ENCODE measurements at places on chromosomes 5 and 9.

- DNase-seq: no peak
- no peak overlapping the region for H3K27ac ChIP-seq
- no peaks in the 10 kb centered on the region for H3K36me3 ChIP-seq
- H3K27me3 ChIP-seq: no peaks in the 10 kb centered on the region
- peaks cover 4% of the 10 kb centered on the region for H3K4me1 ChIP-seq
These were observed 368.3 kb downstream of the SPATA31D1 start for GRCh38 chr9:82356871-82357270.

DNA sequence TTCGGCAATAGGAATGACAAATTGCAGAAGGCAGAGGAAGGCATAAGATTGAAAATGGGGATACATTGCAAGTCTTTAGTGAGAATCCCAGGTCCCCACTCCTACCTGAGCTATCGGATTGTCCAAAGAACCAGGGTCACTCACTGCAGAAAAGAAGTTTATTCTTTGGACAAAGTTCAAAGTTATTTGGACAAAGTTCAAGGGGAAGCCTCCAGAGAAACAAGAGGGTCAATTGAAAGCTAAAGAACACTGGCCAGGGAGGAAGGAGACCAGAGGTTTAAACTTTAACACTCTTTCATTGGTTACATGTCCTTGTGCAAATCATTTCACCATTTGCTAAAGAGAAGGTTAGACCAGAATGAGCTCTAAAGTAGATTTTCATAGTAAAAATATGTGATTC lies 5.2 kb upstream of the UHRF2 start:
- H3K4me3 ChIP-seq: no peak overlapping the region
- H3K4me1 ChIP-seq: peaks cover 11% of the 10 kb centered on the region
- H3K27me3 ChIP-seq: no peaks in the 10 kb centered on the region
- DNase-seq: no peak

DNA sequence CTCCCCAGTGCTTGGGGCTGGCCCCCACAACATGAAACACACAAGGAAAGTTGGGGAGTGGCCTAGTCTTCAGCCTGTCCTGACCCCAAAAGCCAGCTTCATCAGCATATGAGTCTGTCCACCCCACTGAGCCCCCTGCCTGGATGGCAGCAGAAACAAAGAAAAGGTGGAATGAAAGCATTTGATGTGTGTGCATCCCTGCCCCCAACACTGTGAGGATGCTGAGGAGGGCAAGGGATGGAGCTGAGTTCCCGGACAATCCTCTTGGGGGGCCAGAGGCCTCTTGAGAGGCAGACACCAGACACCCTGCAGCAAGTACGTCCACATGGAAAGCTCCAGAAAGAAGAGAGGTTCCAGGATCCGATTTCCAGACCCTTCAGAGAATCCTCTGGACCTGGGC lies 113.5 kb upstream of the PPP1R26 start:
- no peaks in the 10 kb centered on the region for H3K36me3 ChIP-seq
- no peak for DNase-seq
- H3K27me3 ChIP-seq: no peaks in the 10 kb centered on the region

DNA sequence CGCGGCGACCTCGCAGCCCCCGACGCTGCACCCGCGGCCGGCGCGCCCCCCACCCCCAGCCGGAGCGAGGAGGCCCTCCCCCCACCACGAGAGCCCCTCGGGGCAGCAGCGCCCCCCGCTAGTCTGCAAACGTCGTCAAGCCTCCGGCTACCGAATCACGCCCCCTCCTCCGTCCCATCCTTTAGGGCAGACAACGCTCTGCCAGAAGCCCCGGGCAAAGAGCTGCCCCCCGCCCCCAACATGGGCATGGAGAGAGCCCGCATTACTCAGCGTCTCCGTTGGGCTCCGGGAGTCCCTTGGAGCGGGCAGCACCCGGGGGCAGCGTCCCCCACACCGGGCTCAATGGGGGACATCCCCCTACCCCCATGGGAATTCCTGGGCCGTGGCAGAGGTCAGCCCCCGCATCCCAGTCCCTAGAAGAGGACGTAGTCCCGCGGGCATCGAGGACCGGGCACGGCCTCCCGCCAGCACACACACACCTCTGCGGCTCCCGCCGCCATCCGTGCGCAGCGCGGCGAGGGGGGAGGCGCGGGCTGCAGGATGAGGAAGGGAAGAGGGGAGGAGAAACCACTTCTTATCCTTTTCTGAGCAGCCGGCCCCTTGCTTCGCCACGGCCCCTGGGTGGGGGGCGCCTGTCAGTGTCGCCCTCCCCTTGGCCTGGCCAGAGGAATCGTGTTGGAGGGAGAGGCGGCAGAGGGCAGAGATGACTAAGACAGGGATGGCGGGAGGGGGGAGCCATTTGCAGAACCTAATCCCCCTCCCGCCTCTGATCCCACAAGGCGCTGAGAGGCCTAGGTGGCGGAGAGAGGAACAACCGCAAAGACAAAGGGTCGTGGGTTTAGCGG lies 750 bp downstream of the DNM1 start:
- H3K36me3 ChIP-seq: no peaks in the 10 kb centered on the region
- H3K4me3 ChIP-seq: peak overlapping the region; percentile 61
- peaks cover 5% of the 10 kb centered on the region for H3K4me1 ChIP-seq
- DNase-seq: no peak

- H3K36me3 ChIP-seq: no peaks in the 10 kb centered on the region
- no peak overlapping the region for H3K4me3 ChIP-seq
- H3K4me1 ChIP-seq: no peaks in the 10 kb centered on the region
- no peak overlapping the region for H3K27ac ChIP-seq
- no peaks in the 10 kb centered on the region for H3K27me3 ChIP-seq
These were observed 59.9 kb upstream of the DAB2 start for GRCh38 chr5:39484673-39485072.

GRCh38 chr9:136629001-136629878 lies 33.5 kb upstream of the EGFL7 start:
- no peak overlapping the region for H3K27ac ChIP-seq
- H3K4me1 ChIP-seq: peaks cover 12% of the 10 kb centered on the region
- no peak for DNase-seq
- H3K4me3 ChIP-seq: no peak overlapping the region
- no peaks in the 10 kb centered on the region for H3K36me3 ChIP-seq
- H3K27me3 ChIP-seq: peaks cover 26% of the 10 kb centered on the region

DNA sequence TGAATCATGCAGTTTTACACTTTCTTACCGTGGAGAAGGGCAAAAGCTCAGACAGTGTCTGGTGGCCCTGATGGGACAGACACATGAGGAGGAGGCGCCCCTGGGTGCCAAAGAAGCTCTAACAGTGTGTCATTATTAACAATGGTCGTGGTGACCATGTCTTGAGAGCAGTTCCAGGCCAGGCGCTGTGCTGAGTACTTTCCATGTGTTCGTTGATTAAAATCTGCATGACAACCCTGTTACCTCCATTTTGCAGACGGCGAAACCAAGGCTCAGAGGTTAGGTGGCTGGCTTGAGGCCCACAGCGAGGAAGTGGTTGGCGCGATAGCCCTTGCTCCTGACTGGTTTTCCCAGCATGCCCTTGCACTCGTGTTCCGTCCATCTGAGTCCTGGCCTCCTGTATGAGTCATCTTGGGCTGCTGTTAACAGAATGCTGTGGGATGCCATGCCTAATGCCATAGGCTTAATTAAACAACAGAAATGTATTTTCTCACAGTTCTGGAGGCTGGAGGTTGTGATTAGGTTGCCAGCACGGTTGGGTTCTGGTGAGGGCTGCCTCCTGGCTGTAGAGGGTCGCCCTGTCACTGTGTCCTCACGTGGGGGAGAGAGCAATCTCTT lies 92.0 kb downstream of the AMBP start:
- H3K27ac ChIP-seq: no peak overlapping the region
- H3K27me3 ChIP-seq: no peaks in the 10 kb centered on the region
- no peaks in the 10 kb centered on the region for H3K4me1 ChIP-seq

GRCh38 chr9:107707428-107707837 lies 217.9 kb upstream of the KLF4 start:
- H3K27ac ChIP-seq: no peak overlapping the region
- H3K4me1 ChIP-seq: no peaks in the 10 kb centered on the region
- no peak for DNase-seq
- peaks cover under 1% of the 10 kb centered on the region for H3K27me3 ChIP-seq
- no peaks in the 10 kb centered on the region for H3K36me3 ChIP-seq

- H3K4me3 ChIP-seq: no peak overlapping the region
- no peak for DNase-seq
- no peaks in the 10 kb centered on the region for H3K4me1 ChIP-seq
- no peaks in the 10 kb centered on the region for H3K36me3 ChIP-seq
These were observed 440.9 kb upstream of the EDIL3 start for GRCh38 chr5:84825606-84826005.

GRCh38 chr5:150931368-150931965 lies 26.7 kb upstream of the ZNF300 start:
- no peak overlapping the region for H3K27ac ChIP-seq
- H3K4me1 ChIP-seq: no peaks in the 10 kb centered on the region
- DNase-seq: no peak
- H3K27me3 ChIP-seq: no peaks in the 10 kb centered on the region

DNA sequence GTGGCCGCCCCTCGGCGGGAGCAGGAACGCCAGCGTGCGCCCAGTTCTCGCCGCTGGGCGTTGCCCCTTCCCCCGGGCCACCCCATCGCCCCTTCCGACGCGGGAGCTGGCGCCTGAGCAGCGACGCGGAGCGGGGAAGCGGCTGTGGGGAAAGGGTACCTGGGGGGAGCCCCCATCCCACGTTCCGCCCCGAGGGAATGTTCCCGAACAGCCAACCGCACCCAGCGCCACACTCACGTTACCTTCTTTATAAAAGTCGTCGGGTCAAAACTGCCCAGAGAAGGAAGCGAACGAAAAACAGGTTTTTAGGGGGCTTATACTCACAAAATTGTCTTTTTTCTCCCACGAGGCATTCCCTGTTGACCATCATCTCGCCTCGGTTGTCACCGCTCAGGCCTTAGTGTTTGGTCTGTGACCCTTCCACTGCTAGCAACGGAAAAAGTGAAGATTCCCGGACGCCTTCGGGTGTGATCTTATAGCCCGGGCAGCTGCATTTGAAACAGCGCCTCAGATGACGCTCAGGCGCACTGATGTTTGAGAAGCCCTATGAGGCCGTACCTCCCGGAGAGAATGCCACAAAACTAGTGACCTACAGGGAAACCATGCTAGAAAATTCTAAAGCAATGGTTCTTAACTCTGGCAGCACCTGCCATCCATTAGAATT lies 475 bp upstream of the GOLM1 start:
- H3K36me3 ChIP-seq: no peaks in the 10 kb centered on the region
- H3K27ac ChIP-seq: peak overlapping the region; percentile 71
- H3K4me1 ChIP-seq: peaks cover 3% of the 10 kb centered on the region

DNA sequence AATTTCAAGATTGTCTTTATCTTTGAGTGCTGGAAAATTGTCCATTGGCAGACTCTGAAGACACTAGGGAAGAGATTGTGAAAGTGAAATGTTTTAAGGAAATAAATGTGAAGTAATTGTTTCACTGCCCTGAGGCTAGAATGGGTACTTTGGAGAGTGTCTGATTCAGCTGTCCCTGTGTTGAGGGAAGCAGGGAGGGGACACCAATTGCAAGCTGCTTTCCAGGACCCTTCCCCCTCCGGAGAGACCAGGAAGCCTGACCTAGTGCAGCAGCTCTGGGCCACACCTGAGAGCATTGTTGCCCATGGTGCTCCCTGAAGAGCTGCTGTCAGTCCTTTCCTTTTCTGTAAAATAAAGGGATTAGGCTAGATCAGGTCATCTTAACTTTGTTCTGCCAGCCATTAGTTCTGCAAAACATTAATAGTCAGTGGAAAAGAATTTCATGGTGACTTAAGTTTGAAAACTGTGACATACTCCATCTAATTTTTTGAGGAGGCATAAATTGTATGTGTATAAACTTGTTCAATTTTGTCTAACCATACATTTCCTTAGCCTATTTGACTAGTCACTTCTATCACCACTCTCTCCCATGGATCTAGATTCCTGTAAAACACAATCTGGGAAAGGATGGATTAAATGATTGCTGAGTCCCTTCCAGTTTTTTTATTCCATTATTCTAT lies 18.8 kb downstream of the MAP1B start:
- no peak overlapping the region for H3K27ac ChIP-seq
- H3K36me3 ChIP-seq: no peaks in the 10 kb centered on the region
- DNase-seq: no peak

GRCh38 chr9:31587146-31587545 lies 797.3 kb upstream of the ACO1 start:
- no peak for DNase-seq
- H3K27me3 ChIP-seq: no peaks in the 10 kb centered on the region
- H3K36me3 ChIP-seq: no peaks in the 10 kb centered on the region

GRCh38 chr5:57774439-57774838 lies 291.8 kb upstream of the ACTBL2 start:
- no peak overlapping the region for H3K4me3 ChIP-seq
- DNase-seq: no peak
- H3K27me3 ChIP-seq: no peaks in the 10 kb centered on the region
- no peaks in the 10 kb centered on the region for H3K36me3 ChIP-seq

DNA sequence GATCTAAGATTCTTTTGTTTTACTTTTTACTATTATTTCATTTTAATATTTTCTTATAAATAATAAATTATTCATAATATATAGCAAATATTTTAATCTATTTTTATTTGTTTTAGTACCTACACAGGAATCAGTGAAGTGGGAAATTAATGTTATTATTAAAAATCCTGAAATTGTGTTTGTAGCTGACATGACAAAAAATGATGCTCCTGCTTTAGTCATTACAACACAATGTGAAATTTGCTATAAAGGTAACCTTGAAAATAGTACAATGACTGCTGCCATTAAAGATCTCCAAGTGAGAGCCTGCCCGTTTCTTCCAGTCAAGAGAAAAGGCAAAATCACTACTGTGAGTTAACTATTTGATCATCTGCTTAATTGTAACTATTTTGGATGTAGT lies 138.7 kb downstream of the VPS13A start:
- H3K4me3 ChIP-seq: no peak overlapping the region
- H3K4me1 ChIP-seq: no peaks in the 10 kb centered on the region
- DNase-seq: no peak
- H3K27ac ChIP-seq: no peak overlapping the region
- H3K36me3 ChIP-seq: peaks cover 2% of the 10 kb centered on the region

GRCh38 chr5:173256800-173257199 lies 21.8 kb upstream of the NKX2-5 start:
- peaks cover 5% of the 10 kb centered on the region for H3K27me3 ChIP-seq
- no peak overlapping the region for H3K4me3 ChIP-seq
- no peaks in the 10 kb centered on the region for H3K4me1 ChIP-seq
- DNase-seq: no peak
- no peaks in the 10 kb centered on the region for H3K36me3 ChIP-seq

DNA sequence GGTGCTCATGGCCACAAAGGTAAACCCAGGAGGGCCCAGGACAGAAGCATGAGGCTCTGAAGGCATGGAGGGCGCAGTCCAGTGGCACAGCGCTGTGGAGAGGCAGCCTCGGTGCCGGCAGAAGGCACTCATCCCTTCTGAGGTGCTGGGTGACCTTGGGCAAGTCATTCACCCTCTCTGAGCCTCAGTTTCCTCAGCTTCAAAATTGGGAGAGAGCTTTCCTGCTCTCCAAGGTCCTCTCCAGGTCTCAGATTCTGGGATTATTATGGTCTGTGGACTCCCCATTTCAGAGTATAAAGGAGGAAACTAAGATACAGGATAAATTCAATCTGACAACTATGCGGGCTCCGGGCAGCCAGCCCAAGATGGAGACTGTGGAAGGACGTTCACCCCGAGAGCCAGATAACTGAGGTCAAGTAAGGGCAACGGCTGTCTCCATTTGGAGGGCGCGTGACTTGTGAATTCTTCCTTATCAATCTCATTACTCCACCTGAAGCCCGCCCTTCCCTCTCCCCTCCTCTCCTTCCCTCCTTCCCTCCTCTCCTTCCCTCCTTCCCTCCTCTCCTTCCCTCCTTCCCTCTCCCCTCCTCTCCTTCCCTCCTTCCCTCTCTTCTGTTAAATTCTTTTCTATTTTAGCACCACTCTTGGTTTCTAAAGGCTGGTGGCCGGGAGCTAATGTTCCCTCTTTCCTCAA lies 58.1 kb downstream of the LRSAM1 start:
- no peak for DNase-seq
- H3K27ac ChIP-seq: no peak overlapping the region
- no peak overlapping the region for H3K4me3 ChIP-seq
